Transverse colon (tissue), 4 donors: ENCODE measurements at places on chromosomes 5 and 9.

DNA sequence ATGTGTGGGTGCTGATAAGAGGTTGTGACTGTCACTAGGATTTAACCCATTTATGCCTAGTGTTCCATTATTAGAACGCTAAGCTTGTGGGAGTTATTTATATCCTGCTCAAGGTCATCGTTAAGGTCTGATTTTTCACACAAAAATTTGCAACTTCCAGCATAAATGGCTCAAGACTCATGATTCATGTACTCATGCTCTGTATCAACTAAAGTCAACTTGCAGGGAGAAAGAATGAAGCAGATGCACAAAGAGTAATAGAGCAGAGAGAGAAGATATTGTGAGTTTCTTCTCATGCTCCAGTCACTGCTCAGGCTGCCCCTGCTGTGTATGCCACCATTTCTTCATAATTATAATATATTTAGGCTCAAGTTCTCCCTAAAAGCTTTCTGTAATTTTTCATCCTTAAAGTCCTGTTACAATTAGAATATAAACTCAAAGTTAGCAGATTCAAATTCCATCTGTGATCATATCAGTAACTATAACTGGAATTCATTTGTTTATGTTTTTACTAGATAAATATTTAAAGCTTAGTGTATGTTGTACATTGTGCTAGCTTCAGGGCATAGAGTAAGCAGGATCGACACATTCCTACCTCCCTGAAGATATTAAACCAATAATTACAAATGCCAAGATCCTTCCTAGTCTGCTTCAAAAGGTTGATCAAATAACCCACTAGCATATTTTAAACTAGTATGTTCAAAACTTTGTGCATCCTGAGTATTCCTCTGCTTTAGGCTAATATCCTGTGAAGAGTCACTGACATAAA is 136.7 kb downstream of the NUDT12 start:
- no peaks in the 10 kb centered on the region for H3K27me3 ChIP-seq
- no peak for DNase-seq
- H3K36me3 ChIP-seq = no peaks in the 10 kb centered on the region

GRCh38 chr5:159458217-159458711 is 128.0 kb upstream of the IL12B start:
- no peak overlapping the region for H3K4me3 ChIP-seq
- H3K36me3 ChIP-seq = no peaks in the 10 kb centered on the region
- no peak for DNase-seq
- no peaks in the 10 kb centered on the region for H3K4me1 ChIP-seq
- no peak overlapping the region for H3K27ac ChIP-seq

DNA sequence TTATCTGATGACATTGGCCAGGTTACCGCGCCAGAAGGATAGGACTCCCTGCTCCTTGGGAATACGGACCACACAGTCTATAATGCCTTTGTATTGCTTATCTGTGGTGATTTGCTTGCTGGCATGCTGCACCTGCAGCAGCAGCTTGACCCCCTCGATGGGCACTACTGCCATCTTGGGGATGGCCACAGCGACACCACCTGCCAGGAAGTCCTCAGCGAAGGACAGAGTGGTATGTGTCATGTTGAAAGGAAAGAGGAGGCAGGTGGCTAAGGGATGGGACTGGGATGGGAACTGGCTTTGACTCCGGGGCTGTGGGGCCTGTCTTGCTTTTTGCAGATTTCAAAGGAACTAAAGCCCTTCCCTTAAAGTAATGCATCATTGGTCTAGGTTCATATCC is 50.3 kb upstream of the ACO1 start:
- no peaks in the 10 kb centered on the region for H3K27me3 ChIP-seq
- H3K4me3 ChIP-seq = no peak overlapping the region
- no peaks in the 10 kb centered on the region for H3K36me3 ChIP-seq
- H3K27ac ChIP-seq = no peak overlapping the region
- no peak for DNase-seq

DNA sequence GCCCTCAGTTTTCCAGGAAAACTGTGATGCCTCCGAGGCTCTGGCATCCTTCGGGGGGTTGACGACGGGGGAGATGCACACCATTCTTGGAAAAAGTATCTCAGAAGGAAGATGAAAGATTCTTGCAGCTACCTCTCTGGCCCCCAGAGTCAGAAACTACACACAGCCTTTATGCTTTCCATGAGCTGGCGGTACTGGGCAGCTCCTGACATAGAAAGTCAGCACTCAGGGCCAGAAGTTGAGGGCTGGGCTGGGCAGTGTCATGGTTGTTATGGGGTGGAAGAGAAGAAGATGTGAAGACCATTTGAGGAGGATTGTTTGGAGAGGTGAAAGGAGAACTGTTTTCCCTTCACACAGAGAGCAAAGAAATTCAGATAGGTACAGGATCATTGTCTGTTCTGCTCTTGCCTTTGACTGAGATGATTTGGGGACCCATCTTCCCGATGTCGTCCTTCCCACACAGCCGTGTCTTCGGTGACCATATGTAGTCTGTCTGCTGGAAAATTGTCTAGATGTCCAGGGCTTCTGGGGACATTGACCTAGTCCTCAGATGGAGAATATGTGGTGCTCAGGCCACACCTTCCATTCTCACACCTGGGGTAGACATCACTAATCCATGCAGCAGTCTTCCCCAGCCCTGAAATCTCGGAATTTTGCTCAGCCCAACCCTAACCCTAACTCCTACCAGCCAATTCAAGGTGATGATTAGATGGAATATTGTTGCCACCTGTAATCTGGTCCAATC is 237.1 kb downstream of the CACNA1B start:
- H3K36me3 ChIP-seq = no peaks in the 10 kb centered on the region
- DNase-seq = no peak
- H3K27ac ChIP-seq = no peak overlapping the region
- no peak overlapping the region for H3K4me3 ChIP-seq

GRCh38 chr5:80662108-80662507 is 7.3 kb upstream of the DHFR start:
- H3K36me3 ChIP-seq = peaks cover 64% of the 10 kb centered on the region
- H3K4me3 ChIP-seq = no peak overlapping the region
- DNase-seq = no peak
- no peaks in the 10 kb centered on the region for H3K4me1 ChIP-seq

GRCh38 chr5:159398936-159399335 is 68.6 kb upstream of the IL12B start:
- no peak for DNase-seq
- no peaks in the 10 kb centered on the region for H3K4me1 ChIP-seq
- H3K36me3 ChIP-seq = no peaks in the 10 kb centered on the region
